ENCODE measurements at places on chromosomes 7 and 10.

- DNase-seq, result no peak
Measured at GRCh38 chr7:16106300-16106699, 315.0 kb downstream of the CRPPA start.

DNA sequence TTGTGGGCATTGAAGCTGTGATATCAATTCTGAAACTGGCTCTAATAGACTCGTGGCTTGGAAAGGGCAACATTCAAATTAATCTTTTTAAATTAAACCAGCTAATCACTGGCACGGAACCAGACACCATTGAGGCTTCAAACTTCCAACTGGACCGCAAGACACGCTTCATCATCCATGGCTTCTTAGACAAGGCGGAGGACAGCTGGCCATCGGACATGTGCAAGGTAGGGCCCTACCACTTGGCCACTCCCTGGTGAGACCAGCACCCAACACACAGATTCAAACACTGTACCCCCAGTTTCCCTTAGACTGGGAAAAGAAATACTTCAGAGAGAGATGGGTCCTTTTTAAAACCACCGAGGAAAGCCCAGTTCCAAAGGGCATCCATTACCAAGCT lies 5.1 kb downstream of the PNLIPRP2 start:
- no peak for DNase-seq

GRCh38 chr7:3446786-3447185 lies 145.7 kb downstream of the SDK1 start:
- no peak for DNase-seq

DNA sequence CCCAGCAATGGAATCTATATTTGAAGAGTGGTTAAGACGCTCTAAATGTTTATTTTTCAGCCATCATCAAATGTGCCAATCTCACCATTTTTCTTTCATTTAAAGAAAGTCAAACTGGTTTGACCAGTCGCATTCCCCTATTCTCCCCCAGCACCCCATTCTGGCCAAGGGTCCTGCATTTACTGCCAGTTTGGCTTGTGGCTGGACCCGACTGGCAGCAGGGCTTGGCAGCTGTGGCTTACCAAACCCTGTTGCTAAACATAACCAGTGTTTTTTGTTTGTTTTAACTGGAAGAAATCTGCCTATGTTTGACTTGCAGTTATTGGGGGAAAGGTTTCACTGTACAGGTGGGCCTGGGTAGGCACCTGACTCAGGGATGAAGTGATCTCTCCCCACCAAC lies 116.3 kb downstream of the CYP26A1 start:
- no peak for DNase-seq

DNA sequence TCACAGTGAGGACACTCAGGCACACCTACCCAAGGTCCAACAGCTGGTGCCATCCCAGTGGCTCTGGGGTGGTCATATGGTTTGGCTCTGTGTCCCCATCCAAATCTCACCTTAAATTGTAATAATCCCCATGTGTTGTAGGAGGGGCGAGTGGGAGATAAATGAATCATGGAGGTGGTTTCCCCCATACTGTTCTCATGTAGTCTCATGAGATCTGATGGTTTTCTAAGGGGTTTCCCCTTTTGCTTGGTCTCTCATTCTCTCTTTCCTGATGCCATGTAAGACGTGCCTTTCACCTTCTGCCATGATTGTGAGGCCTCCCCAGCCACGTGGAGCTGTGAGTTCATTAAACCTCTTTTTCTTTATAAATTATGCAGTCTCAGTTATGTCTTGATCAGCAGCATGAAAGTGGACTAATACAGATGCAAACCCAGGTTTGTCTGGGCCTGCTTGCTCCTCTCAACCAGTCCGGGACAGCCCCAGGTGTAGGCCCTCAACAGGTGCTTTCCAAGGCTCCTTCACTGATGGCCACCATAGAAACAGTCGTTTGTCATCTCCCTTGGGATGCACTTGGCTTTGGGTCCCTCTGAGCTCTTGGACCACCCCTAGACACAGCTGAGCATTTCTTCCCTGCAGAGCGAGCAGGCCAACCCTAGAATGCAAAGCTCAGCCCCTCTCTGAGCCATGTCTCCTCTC lies 101.3 kb upstream of the CTBP2 start:
- no peak for DNase-seq

DNA sequence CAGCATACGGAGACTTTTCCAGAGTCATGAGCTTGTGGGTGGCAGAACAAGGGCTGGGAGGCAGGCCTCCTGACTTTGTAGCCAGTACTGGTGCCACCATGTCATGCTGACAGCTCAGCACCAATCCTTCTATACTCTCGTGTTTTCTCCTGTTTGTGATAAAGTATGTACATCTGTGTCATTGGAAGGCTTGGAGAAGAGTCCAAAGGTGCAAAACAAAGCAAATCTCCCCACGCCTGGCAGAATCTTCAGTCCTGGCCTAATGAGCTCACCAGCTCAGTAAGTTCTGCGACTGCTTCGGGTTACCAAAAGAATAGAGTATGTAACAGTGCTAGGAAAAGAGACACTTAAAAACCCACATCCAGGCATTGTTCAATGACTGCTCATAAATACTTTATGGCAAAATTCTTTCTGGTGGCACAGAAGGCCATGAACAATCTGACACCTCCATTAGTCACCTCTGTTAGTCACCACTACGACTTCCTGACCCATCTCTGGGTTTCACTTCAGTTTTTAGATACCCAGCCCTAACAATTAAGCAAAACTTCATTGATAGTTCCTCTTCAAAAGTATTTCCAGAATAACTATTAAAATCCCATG lies 24.5 kb downstream of the STEAP1 start:
- peak; percentile 97 for DNase-seq

DNA sequence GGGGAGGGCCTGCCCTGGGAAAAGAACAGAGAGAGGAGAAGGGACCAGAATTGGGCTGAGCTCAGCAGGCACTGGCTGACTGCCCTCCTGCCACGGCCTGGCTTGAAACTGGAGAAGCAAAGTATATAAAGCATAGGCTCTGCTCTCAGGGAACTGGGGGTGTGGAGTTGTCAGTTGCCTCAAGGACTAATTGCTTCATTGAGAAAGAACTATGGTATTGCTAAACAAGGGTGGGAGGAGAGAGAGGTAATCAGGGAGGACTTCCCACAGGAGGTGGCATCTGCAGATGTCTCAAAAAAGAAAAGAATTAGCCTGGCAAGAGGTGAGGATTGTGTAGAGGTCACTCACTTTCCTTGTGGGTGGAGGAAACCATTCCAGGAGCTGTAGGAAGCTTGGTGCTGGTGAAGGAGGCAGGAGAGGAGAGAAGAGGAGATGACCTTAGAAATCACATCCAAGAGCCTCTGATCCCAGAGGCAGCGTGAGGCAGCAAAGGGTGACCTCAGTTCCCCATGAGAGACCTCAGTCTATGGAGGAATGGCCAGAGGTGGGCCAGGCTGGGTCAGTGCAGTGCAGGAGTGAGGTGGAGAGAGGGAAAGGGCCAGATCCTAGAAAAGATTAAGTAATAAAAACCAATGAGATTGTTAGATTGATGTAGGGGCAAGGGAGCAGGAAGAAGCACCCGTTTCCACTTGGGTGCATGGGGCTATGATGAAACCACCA lies 2.4 kb downstream of the PILRB start:
- DNase-seq, result no peak

DNA sequence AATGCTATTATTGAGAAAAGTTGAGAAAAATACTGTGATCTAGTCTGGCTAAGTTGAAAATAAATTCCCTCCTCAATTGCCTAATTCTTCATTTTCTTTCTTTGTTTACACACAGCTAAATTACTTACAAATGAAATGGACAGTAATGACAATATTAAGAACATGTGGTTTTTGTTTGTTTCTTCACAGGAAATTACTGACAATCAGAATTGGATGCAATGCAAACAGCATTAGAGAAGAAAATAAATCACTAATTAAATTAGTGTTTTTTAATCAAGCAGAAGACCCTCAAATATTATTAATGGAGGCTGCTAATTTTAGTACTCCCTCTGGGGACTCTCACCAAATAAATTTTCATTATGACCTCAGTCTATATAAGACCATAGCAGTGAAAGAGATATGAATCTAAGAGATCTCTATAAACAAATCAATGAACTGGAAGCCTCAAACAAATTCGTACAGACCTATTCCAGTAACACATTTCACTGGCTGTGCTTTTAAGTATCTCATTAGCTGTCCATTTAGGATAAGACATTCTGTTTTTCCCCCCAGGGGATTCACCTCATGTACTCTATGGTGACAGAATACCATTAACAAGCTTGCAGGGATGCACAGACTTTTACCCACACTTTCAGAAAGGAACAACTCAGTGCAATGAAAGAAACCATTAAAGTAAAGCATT lies 202.0 kb upstream of the DGKB start:
- no peak for DNase-seq
